Brain (organoid and tissue), 16 donors: ENCODE measurements at places on chromosomes 13 and 19.

GRCh38 chr13:114088863-114089262 lies 43.6 kb downstream of the RASA3 start:
- no peak for DNase-seq

- no peak for DNase-seq
Observed at GRCh38 chr19:54094426-54095000, 6.1 kb downstream of the OSCAR start.

- DNase-seq = no peak
Observed at GRCh38 chr19:28468701-28469459, 744.1 kb downstream of the UQCRFS1 start.

DNA sequence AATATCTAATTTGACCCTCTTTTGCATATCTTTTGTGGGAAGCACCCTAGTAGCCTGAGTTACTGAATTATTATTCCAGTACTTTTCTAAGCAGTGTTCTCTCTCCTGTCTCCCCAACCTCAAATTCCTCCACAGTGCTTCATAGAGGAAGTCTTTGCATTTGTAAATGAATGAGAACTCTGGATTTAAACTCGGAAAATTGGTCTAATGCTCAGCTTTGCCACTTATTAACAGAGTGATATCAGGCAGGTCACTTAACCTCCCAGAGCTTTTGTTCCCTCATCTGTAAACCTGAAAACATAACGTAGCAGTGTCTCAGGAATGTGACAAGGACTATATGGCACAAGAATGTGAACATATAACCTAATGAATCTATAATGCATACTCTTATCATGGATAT lies 26.2 kb downstream of the FREM2 start:
- DNase-seq = no peak
